ENCODE measurements at places on chromosomes 16 and 17.

DNA sequence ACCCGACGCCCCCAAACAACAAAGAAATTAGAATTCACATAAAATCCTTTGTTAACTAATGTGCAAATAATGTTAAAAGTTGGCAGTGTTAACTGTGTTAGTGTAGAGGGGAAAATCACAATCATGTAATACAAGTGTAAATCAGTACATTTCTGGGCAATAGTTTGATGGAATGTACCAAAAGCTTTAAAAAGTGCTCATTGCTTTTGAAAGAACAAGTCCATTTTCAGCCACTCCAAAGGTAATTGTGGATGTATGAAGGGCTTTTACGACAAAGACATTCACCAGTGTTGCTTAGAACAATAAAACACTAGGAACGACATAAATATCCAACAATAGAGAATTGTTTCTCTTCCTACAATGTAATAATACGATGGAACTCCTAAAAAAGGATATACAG, 9.1 kb downstream of the GLOD4 start:
- DNase-seq, result no peak

GRCh38 chr17:8947201-8947600, 18.3 kb downstream of the PIK3R5 start:
- DNase-seq, result no peak

- peak; percentile 85 for DNase-seq
Observed at GRCh38 chr17:78341559-78342448, 18.1 kb downstream of the SOCS3 start.

DNA sequence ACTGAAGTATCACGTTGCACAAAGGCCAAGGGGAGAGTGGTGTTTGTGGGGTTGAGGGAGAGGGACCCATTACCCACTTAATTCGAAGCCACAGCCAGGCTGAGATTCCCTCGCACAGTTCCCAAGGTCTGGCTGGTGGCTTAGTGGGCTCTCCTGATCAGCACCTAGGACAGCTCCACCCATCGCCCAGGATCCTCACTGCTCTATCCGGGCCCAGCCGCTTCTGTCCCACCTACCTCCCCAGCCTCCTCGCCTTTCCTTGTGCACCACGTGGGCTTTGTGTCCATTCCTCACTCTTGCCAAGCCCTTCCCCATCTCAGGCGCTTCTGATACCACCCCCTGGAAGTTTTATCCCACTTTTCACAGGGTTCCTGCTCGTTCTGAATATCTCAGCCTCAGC, 163.5 kb downstream of the CCT6B start:
- peak; percentile 24 for DNase-seq

DNA sequence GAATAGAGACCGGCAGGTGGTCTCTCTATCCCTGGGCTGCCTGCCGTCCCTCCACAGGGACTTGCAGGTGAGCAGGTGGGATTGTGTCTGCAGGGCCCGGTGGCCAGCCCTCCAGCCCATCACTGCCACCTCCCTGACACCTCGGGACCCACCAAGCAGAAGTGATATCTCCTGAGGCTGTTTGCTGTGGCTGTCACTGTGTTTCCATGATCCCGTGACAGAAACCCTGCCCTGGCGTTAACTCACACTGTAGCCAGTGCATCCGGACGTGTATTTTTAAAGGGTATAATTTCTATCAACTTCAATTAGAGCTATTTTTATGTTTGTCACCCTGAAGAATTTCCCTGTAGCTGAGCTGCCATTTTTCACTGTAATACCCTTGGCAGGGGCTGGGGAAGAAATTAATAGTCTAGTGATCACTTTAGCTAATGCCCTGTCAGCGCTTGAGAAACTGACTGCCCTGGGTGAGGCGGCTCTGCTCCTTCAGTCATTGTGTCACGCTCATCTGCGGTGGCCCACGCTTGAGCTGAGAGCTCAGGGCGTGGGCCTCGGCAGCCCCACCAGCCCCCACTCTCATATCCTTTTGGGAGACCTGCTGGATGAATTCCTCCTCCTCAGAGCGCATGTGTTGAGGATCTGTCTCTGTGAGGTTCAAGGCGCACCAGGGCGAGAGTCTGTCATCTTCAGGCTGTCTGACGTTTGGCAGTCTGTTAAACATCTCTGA, 229.9 kb upstream of the CIBAR2 start:
- no peak for DNase-seq

DNA sequence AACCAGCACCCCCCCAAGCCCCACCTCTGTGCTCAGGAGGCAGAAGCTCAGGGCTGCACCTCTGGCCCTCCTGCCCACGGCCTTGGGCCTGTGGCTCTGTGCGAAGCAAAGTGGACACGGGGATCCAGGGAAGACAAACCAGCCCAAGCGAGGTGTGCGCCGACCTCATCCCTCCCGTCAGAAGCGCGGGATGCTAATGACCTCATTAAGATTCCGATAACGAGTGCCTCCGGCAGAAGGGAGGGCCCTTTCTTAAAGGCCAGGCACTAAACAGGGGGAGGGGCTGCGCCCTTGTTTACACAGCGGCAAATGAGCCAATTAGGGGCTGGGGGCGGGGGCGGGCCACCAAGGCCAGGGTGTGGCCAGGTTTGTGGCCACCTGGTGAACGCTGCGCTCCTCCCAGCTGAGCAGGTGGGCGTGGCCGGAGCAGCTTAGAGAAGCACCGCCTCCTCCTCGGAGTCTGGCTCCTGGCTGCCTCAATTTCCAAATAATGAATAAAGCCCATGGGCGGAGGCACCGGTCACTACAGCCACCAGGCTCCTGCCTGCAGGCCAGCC, 3.2 kb downstream of the CBX4 start:
- DNase-seq, result no peak

DNA sequence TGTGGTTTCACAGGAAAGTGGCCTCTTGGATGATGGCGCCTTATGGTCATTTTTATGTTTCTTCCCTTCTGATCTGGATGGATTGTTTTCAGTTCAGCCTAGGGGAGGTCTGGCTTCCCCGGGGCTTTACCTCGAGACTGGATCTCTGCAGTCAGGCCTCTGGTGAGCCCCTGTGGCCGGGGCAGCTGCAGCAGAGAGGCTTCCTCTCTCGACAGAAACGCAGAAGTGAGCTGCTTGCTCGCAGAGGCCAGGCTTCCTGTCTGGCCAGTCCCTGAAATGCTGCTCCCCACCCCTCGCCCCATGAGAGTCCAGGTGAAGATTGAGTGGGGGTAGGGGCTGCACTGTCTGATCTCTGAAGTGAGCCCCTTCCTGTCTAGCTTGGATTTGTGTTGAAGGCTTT, 44.0 kb downstream of the PLCG2 start:
- no peak for DNase-seq

DNA sequence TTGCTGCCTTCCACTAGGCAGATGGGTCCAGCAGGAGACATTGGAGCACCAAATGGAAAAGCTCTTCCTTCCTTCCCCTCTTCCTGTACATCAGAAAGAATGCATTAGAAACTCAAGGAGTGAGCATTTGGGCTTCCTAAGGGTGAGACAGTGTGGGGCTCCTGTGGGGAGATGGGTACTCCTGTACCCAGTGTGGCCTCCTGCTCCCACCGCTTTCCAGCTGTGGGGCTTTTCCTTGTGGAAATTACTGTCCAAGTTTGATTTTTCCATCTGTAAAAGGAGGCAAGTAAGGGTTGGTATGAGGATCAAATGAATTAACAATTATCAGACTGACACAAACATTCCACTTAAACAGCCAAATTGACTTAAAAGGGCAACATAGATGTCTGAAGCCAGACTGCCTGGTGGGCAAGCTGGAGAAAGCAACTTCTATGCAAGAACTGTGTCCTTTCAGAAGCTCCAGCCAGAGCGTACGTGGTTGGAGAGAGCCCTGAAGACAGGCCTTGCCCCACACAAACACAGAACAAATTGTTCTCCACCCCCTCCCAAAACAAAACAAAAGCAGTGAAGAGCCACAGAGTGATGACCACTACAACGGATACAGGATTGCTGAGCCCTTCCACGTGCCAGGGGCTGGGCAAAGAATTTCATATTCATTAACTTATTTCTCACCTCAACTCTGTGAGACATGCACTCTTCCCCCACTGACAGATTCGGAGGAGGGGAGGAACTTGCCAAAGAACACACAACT, 23.1 kb upstream of the ALDH3A1 start:
- DNase-seq, result no peak

DNA sequence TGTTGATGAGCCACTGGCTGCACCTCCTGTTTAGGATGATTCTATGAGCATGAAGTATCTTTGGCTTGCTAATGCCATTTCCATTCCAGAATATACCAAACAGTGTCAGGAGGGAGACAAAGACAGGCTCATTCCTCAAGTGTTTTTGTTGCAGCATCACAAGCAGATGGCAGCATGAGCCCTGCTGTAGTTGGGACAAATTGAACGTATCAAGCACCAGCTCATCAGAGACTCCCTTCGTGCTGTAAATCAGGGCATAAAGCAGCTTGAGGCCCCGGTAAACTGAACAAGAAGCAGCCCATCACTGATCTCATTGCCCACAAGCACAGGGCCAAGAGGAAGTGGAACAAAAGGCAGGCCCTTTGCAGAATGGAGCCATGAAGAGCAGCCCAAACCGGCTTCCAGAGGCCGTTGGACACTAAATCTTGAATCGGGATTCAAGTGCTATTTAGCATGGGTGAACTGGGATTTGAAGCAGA, 45.9 kb upstream of the HS3ST3A1 start:
- DNase-seq, result peak; percentile 52

DNA sequence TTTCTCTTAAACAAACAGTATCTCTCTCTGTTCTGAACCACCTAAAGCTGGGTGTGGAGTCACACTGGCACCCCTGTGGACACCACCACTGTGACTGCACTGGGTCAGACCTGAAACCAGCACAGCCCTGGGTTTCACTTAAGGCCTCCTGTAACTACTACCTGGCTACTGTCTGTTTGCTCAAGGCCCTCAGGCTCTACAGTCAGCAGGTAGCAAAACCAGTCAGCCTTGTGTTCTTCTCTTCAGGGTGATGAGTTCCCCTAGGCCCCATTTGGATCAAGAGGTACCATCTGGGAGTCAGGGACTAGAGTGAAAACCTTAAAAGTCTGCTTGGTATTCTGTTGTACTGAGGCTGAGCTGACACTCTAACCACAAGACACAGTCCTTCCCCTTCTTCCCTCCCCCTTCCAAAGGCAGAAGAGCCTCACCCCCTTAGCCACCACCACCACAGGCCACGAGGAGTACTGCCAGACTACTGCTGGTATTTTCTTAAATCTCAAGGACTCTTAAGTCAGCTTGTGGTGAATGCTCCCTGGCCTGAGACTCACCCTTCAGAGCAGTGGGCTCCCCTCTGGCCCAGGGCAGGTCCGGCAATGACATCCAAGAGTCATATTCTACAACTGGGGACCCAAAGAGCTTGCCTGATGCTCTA, 153.2 kb upstream of the MON1B start:
- DNase-seq, result no peak

DNA sequence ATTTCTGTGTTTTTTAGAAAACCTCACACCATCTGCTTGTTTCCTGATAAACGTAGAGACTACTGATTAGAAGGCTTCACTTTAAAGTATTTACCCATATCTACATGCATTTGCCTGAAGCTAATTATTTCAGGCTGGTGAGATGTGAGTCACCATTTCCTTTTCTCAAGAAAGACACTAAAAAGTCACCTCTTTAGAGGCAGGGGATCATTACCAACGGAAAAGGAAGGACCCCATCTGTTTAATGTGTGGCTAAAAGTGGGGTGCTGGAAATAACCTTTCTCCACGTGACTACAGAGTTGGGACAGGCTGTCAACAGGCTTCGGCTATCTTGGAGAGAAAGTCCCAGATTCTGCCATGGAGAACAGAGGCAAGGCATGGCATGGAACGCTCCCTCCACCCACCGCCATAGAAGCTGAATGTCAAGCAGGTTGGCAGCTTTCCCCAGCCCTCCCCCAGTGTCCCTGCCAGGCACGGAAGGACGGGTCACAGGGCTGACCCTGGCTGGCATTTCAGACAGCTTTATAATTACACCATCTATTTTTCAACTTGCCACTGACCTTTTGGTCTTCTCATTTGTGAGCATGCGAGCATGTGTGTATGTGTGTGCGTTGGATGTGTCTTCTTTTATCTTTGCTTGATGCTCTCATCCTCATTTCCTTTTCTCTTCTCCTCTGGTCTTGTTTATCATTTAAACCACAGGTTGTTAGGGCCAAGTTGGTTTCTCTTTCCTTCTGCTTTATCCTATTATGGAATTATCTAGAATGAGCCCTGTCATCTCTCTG, 157.0 kb downstream of the CPPED1 start:
- peak; percentile 29 for DNase-seq

GRCh38 chr16:78894886-78895285, 705.7 kb downstream of the MAF start:
- no peak for DNase-seq

- DNase-seq, result no peak
Observed at GRCh38 chr17:35627417-35627816, 40.3 kb downstream of the AP2B1 start.

DNA sequence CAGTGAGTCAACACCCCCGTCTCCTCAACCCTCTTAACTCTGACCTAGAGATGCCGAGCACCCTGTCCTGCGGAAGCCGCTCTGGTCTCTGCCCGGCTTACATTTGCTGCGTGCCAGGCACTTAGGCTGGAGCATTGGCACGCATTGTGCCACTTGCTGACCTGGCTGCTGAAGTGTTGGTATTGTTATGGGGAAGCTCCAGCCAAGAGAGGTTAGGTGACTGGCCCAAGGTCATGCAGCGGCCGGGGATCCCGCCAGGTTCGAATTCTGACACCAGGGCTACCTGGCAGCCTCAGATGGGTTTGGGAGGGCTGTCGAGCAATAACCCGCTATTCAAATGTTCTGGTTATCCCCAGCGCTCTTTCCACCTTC, 5.0 kb upstream of the HSD17B1 start:
- DNase-seq, result no peak

GRCh38 chr17:80030730-80031410, 4.8 kb downstream of the TBC1D16 start:
- no peak for DNase-seq

GRCh38 chr17:50961282-50962220, 95.4 kb upstream of the TOB1 start:
- DNase-seq, result no peak

GRCh38 chr16:88459366-88460073, 6.4 kb downstream of the ZFPM1 start:
- no peak for DNase-seq

- DNase-seq, result peak; percentile 94
Observed at GRCh38 chr17:2592971-2593820, at the start of gene PAFAH1B1. PAFAH1B1 (plus strand) TSS chr17:2593654; CDS start chr17:2638289, 44,635 bp downstream.

DNA sequence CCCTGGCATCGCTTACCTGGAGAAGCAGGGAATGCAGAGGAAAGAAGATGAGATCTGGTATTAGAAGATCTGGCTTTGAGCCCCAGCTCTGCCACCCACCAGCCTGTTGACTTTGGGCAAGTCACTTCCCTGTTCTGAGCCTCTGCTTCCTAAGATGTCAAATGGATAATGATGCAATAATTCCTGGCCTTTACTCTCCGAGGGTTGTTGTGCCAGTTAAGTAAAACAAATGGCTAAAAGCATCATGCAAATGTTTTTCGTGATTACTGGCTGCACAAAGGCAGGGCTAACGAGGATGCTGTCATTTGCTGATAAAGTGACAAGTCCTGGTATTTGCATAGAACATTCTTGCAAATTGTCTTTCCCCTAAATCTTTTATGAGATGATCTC, 1.3 kb upstream of the ZNF821 start:
- no peak for DNase-seq
